Omental fat pad (tissue), 4 donors: ENCODE measurements at places on chromosomes 12 and 14. TPM values are rescaled to one million over a fixed set of nuclear protein-coding genes. Genes with fewer than 3 reads are reported as not detected.

ZDHHC22 gene
- total RNA-seq: not detected

KIF26A gene
- total RNA-seq: 2.4 TPM

SLC24A4 gene
- total RNA-seq: 2.2 TPM

DNA sequence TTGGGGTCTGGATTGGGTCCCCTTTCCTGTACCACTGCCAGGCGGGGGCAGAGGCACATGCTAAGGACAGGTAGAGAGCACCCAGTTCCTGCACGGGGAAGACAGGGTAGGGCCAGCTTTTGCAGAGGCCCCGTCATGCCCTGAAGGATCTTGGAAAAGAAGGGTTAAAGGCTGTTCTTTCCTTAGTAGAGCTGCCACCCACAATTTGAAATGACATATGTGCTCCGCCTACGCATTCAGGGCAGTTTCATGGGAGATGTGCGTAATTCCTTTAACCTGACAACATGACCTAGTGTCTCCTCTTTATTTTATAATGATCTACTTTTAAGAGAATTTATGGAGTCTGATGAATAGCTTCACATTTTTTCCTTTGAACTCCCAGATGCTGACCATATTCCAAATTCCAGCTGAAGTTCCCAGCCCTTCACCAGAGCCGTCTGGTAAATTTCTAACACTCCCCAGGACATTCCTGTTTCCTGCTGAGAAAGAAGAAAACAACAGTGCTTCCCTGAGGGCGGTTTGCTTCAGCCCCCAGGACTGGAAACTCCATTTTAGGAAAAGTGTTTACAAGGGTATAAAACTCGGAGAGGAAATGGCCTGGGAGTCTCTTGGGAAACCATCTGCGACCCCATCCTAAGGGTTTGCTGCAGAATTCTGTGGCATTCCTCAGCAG lies 58.9 kb upstream of the PLEKHG3 start:
- DNase-seq: no peak

DNA sequence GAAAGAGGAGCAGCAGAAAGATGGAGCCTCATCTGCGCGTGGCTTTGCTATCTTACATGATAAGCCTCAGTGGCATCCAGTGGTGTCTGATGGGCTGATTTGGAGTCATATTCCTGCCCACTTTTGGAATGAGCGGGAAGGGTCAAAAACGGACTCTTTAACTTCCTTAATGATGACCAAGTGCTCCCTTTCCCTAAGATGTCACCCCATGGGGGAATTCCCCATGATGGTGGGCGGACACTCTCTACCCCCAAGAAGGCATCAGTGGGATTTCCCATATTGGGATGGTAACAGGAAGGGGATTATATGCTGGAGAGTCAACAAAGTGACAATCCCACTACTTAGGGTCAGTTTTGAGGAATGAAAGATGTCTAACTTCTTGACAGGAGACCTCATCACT lies 110.9 kb downstream of the GPATCH2L start:
- no peak for DNase-seq

DNA sequence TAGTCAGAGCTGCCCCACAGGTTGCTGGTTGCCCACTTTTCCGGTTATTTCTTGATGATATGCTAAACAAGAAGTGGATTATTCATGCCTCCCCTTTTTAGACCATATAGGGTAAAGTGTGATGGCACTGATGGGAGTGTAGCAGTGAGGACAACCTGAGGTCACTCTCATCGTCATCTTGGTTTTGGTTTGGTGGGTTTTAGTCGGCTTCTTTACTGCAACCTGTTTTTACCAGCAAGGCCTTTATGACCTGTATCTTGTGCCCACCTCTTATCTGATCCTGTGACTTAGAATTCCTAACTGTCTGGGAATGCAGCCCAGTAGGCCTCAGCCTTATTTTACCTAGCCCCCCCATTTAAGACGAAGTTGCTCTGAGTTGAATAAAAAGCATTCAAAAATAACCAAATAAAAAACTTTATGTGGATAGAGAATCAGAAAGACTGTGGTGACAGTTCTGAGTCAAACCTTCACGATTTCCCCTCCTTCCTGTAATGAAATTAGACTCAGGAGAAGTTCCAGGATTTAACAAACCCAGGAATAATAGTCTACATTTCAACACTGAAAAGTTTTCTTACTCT lies 144.2 kb downstream of the PAWR start:
- no peak for DNase-seq

DNA sequence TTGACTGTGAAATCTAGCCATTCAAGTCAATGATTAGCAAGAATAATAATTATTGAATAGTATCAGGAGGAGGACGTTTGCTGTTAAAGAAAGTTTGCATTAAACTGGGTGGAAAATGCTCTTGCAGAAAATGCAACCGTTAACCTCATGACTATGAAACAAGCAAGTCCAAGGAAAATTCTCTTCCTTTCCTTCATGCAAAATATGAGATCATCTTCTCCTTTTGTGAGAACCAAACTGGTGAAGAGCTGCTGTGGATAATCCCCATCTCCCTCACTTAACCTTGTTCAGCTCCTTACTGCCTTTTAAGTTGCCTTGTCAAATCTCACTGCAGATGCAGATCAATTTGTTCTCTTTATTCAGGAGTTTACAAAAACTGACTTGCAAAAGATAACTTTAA lies 142.5 kb downstream of the BCAT1 start:
- no peak for DNase-seq

GRCh38 chr14:34036319-34036766 lies 85.5 kb upstream of the EGLN3 start:
- no peak for DNase-seq

DNA sequence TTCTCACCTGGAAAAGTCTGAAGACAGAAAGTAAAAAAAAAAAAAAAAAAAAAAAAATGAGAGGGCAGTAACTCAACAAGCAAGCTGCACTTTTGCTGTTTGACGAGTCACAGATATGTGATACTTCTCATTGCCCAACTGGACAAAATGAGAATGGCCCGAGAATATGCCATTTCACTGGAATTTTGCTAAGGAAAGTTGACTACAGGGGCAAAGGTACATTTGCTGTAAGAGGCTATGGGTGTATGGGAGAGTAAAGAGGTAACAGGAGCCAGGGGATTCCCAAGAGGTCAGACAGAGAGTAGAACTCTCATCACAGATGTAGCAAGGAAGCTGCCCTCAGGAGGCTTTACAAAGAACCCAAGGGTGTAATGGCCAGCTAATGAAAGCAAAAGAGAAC lies 22.9 kb downstream of the KIF21A start:
- DNase-seq: no peak

DNA sequence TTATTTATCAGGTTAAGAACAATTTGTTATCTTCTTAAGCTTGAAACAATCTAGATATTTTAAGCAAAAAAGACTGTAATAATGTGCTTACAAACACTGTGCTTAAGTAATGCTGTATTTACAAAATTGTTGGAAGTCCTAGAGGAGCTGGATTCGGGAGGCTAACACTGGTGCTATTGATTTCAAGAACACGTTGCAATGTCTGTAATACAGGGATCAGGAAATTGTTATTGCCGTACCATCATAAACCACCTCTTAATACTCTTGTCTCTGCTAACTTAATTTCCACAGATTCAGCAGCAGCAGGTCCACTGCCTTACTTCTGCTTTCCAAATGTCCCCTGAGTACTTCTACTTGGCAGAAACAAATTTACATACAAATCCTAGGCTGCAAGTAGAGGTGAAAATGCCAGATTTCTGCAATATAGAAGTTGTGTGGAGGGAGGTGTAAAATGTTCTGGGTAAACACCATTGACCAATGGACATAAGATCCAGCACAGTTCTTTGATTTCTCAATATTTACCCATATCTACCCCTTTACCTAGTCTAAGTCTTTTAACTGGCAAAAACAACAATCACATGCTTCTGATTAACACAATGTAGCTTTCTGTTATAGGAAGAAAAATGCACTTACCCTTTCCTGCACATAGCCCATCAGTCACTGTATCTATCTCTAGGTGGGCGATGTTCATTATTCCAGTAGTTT lies 663.4 kb downstream of the TMTC2 start:
- no peak for DNase-seq

GRCh38 chr12:113231235-113232088 lies 10.2 kb downstream of the TPCN1 start:
- DNase-seq: no peak

DNA sequence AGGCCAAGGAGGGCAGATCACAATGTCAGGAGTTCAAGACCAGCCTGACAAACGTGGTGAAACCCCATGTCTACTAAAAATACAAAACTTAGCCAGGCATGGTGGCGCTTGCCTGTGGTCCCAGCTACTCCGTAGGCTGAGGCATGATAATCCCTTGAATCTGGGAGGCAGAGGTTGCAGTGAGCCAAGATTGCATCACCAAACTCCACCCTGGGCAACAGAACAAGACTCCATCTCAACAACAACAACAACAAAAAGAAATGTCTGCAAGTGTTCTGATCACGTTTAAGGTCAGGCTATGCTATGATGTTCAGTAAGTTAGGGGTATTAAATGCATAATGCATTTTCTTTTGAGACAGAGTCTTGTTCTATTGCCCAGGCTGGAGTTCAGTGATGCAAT lies 6.7 kb upstream of the PLD4 start:
- DNase-seq: no peak

DNA sequence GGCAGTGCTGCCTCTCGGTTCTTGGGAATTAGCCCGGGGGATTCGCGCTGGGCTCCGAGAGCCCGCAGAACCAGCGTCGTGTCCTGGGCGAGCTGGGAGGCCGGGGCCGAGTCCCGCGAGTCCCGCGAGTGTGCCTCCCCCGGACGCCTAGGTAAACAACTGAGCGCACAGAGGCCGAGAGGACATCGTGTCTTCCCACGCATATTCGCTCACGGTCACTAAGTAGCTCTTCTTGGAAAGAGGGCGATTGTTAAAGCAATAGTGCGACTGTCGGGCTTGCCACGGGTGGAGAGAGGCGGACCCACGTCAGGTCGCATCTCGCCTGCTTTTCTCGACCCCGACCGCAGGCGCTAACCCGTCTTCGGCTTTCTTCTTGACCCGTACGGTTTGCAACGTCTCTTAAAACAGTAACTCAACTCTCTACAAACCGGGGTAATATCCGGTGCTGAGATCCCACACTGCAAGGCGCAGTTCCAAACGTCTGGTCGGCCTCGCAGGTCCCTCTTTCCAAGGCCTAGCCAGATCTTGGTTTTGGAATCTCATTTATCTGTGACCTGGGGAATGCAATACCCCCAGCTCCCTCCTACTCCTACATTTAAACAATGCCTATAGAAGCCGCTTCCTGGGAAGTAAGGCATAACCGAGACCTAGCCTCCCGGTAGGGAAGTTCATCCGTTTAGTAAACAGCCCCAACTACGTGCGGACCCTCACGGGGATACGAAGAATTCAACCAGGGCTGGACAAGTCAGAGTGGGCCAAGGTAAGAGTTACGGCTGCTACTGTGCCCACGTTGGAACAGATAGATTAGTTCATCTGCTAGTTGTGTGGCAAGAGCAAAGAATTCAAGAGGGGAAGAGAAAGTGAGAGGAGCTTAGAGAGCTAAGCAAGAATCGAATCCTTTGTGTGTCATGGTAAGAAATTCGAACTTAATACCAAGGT lies 736 bp upstream of the PHLDA1 start:
- DNase-seq: no peak
